ENCODE measurements at places on chromosomes 6 and 20.

DNA sequence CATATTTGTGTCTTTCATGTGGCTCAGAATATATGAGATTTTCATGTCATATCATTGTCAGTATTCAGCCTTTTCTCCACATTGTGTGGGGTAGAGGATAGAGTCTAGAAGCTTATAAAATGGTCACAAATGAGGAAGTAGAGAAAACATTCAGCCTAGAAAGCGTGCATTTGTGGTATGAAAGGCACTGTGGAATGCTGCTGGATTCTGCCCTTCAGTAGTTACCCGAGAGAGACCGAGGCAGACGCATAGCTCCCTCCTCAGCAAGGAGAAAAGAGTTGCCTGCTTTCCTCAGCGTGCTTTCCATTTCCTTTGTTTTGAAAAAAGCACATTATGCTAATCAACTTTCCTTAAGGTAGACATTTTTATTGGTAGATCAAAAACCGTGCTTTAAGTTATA is 28.7 kb downstream of the MYB start:
- DNase-seq = no peak

- DNase-seq = no peak
These were observed 24.0 kb downstream of the FYN start for GRCh38 chr6:111849298-111849697.

DNA sequence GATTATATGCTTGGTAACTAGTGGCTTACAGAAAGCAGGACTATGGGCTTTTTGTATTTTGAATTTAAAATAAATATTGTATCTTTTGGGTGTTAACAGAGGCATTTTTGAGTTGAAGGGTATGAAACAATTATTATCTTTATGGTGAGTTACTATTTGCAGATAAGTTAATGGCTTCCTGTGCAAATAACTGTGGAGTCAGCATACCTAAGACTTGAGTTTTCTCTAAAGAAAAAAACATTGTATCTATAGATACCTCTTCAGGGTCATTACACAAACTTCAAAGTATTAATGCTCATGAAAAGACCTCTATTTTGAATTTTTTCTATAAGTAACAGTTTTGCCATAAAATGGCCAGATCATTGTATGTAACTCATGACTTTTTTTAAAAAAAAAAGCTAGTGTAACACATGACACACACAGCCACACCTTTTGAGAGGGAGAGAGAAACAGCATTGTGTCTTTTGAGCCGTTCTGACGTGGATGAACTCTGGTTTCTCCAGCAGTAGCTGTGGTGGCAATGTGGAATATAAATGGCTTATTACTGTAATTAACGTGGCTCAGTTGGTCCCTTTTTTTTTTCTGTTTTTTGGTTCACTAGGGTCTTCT is 36.3 kb downstream of the PLEKHG1 start:
- no peak for DNase-seq

- DNase-seq = no peak
These were observed 21.7 kb upstream of the MYT1 start for GRCh38 chr20:64142590-64142989.

GRCh38 chr20:38830356-38830755 is 24.9 kb downstream of the PPP1R16B start:
- DNase-seq = peak; percentile 18

- DNase-seq = no peak
These were observed 8.3 kb upstream of the EXOC2 start for GRCh38 chr6:701215-701614.

DNA sequence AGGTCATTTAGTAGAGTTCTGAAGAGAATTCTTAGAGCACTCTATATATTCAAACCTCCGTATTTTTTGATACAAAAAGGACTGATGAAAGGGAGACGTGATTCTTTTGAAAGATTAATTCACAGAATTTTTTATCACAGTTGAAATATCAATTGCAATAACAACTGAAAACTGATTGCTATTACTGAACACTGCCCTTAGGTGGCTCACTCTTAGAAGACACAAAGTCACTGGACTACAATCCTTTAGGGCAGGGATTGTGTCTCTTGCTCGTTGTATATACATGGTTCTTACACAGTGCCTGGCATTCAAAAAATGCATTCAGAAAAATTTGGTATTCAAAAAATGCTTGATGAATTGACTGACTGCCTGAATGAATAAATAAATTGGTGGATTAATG is 17.1 kb upstream of the CALHM6 start:
- DNase-seq = no peak

- no peak for DNase-seq
These were observed 15.2 kb downstream of the VNN2 start for GRCh38 chr6:132742495-132742894.

DNA sequence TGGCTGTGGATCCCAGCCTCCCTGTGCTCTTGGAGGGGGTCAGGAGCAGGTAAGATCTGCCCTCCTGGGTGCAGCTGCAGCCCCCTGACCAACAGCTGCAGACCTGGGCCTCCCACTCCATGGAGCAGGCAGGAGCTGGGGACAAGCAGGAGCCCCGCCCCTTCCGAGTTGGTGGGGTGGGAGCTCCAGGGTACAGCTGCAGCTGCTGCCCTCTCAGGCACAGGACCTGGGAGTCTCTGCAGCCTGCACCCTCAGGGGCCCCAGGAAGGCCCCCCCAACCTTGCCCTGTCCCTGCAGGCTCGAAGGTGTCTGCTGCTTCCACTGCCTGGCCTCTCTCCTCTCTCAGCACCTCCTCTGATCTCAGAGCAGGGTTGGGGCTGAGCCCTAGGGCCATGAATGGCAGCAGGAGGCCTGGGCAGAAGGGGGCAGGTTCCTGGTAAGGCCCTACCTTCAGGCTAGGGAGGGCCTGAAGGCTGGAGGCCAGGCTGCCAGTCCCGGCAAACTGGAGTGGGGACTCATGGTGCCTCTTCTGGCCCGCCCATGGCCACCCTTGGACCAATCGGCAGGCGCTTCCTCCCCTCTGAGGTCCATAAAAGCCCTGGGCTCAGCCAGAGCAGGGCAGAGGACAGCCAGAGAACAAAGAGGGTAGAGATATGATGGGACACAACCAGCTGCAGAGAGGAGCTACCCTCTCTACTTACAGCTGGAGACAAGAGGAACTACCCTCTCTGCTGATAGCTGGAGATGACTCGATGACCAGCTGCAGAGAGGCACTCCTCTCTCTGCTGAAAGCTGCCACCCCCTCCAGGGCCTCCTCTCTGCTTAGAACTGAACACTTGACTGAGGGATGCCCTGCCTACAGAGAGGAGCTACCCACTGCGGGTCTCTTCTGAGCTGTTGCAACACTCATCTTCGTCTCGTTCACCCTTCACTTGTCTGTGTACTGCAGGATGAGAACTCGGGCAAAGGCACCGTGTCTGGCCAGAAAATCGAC is 7.8 kb upstream of the PACSIN1 start:
- no peak for DNase-seq

- no peak for DNase-seq
These were observed 12.7 kb downstream of the ELOVL5 start for GRCh38 chr6:53336070-53336469.

- DNase-seq = no peak
These were observed 18.6 kb upstream of the COL12A1 start for GRCh38 chr6:75224303-75224926.
